Stimulated activated CD8-positive, alpha-beta memory T cell treated with anti-CD3 and anti-CD28 coated beads, Interleukin-7, amount 100 ng/mL, for 1 hour (primary cell): ENCODE measurements at places on chromosomes 13 and 19.

GRCh38 chr13:33934343-33934742 lies 116.4 kb downstream of the RFC3 start:
- no peak for DNase-seq

DNA sequence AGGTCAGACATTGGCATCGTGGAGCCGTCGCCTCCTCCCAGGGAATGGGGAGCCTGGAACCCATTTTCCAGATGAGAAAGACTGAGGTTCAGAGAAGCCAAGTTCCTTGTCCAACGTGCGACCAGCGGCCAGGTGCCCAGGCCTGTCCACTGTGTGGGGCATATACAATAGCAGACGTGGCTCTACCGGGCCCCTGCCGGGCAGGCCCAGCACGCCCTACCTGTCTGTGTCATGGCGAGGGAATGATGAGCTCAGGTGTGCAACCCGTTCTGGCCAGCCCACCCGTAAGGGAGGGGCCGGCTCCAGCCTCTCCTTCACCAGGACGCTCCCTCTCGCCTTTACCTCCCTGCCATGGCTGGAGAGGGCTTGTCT lies 837 bp downstream of the GNA15 start:
- DNase-seq = no peak

DNA sequence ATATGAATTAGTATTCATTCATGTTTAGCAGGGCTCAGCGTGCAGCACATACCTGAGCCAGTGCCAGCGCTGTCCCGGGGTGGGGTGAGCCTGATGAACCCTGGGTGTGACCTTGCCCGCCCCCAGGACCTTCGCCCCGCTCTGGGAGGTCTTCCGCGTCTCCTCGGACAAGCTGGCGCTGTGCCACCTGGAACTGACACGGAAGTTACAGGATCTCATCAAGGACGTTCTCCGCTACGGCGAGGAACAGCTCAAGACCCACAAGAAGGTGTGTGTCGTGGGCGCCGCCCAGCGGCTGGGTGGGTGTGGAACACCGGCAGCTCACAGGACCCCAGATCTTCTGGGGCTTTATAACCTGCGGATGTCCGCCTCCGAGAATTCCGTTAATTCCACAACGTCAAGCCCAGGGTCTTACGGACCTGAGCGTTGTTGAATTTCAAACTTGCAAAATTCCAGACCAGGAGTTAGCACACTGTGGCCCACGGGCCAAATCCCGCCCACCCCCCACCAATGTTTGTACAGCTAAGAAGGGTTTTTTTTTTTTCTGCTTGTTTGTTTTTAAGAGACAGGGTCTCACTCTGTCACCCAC lies 15.4 kb downstream of the FCHO1 start:
- DNase-seq = no peak

DNA sequence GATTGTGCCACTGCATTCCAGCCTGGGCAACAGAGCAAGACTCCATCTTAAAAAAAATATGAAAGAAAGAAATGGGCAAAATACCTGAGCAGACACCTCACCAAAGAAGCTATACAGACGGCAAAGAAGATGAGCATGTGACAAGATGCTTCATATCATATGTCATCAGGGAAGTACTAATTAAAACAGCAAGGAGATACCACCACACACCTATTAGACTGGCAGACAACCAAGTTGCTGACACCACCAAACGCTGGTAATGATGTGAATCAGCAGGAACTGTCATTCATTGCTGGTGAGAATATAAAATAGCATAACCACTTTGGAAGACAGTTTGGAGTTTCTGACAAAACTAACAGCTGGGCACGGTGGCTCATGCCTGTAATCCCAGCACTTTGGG lies 11.5 kb upstream of the TFDP1 start:
- no peak for DNase-seq

DNA sequence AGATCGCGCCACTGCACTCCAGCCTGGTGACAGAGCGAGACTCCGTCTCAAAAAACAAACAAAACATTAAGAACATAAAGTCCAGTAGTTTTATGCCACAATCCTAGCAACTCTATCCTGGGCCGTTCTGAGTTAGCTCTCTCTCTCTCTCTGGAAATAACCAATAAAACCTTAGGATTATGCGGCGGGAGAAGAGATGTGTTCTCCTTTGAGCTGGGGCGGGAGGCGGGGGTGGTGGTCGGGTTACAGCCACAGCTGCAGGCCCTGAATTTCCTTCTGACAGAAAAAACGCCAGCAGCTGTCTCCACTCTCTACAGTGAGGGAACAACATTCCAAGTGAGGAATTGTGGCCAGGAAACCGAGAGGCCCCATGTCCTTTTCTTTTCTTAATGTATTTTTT lies 9.1 kb upstream of the PNMA8A start:
- DNase-seq = no peak

DNA sequence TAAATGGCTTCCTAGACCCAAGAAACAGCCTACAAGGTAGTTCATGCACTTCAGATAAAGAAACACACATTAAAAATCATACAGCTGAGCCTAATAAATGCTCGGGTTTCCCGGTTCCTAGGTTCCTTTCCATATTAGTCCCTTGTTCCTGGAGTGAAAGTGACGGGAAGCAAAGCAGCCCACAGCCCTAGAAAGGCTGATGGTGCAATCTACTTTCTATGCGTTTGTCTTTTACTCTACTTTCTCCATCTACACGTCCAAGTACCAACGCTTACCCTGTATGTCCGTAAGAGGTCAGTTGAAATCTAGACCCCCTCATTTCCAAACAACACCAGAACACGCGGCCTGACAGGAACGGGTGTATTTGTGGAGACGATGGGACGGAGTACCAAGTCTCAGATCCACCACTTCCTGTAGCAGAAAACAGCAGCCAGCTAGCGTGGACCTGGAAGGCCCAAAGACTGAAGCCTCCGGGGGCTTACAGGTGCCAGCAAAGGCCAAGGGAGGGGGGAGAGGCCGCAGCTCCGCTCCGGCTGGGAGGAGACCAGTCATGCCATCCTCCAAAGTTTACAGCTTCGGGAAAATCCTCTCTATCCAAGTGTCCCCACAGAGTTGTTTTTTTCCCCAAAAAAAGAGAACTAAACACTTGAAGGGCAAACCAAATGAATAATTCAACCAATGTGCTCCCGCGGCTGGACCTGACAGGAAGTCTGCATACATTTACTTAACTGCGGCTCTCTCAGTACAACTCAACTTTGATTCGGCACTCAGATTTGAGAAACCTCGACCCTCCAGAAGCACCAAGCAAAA lies 34.1 kb downstream of the STK24 start:
- DNase-seq = no peak

- no peak for DNase-seq
These were observed 21.1 kb downstream of the LSM14A start for GRCh38 chr19:34193439-34193838.

GRCh38 chr13:21996049-21996448 lies 325.2 kb downstream of the FGF9 start:
- no peak for DNase-seq

GRCh38 chr19:18606281-18607225 lies at the start of gene CRLF1:
Gene CRLF1 (minus strand): TSS chr19:18606799. CDS start chr19:18606656, 143 bp downstream.
- no peak for DNase-seq

GRCh38 chr13:82654861-82655855 lies 1227.1 kb downstream of the SLITRK1 start:
- DNase-seq = no peak
